ENCODE measurements at places on chromosomes 12 and 14.

- DNase-seq = no peak
These were observed 48.2 kb downstream of the CALM1 start for GRCh38 chr14:90445011-90445410.

DNA sequence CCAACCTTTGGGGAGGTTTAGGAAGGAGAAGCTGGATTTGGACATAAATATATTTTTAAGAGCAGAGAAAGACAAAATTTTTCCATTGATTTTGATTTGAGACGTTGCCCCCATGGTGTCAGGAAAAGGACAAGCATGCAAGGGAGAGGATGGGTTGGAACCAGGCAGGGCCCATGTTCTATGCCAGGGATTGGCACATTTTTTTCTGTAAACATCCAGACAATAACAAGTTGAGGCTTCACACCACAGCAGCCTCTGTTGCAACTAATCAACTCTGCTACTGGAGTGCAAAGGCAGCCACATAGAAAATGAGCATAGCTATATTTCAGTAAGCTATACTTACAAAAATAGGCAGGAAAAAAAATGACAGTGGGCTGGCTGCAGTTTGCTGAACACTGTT is 44.7 kb downstream of the NR1H4 start:
- DNase-seq = no peak

DNA sequence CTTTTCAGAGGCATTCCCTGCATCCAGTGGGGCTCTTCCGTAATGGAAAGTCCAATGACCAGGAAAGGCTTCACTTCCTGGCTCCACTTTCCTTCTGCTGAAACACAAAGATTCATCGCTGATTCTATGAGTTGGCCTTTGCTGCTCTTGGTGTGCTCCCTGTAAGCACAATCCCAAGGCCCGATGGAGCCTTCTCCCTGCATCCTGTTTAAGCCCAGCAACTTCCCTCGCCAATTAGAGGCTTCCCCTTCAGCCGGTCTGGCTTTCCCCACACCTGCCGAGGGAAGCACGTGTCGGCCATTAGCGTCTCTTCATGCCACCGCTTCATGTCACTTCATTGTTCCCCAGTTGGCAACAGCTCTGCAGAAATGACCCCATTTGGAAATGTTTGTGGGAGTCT is 693.9 kb downstream of the MED13L start:
- no peak for DNase-seq

- DNase-seq = no peak
These were observed 411.8 kb upstream of the MIS18BP1 start for GRCh38 chr14:45664668-45665356.

- no peak for DNase-seq
These were observed 3.8 kb downstream of the MARS1 start for GRCh38 chr12:57491393-57492280.

DNA sequence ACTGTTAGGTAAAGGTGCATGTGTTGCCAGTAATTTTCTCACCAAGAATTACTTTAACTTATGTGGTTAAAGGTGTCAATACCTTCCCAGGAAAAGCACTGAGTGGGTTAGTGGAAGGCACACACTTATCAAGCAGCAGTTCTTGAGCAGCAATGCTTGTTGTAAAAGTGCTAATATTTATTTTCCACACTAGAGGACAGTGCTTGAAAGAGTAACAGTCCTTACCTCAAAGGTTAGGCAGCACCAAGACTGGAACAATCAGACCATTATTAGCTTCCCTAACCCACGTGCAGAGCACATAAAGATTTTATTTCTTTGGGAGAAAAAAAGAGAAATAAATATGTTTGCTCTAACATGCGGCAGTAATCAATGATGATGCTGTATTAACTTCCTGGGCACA is 48.8 kb upstream of the KRR1 start:
- DNase-seq = no peak

- DNase-seq = peak; percentile 85
These were observed 10.0 kb upstream of the PKP2 start for GRCh38 chr12:32906399-32907165.

GRCh38 chr12:76556368-76556767 is 3.2 kb downstream of the OSBPL8 start:
- no peak for DNase-seq

DNA sequence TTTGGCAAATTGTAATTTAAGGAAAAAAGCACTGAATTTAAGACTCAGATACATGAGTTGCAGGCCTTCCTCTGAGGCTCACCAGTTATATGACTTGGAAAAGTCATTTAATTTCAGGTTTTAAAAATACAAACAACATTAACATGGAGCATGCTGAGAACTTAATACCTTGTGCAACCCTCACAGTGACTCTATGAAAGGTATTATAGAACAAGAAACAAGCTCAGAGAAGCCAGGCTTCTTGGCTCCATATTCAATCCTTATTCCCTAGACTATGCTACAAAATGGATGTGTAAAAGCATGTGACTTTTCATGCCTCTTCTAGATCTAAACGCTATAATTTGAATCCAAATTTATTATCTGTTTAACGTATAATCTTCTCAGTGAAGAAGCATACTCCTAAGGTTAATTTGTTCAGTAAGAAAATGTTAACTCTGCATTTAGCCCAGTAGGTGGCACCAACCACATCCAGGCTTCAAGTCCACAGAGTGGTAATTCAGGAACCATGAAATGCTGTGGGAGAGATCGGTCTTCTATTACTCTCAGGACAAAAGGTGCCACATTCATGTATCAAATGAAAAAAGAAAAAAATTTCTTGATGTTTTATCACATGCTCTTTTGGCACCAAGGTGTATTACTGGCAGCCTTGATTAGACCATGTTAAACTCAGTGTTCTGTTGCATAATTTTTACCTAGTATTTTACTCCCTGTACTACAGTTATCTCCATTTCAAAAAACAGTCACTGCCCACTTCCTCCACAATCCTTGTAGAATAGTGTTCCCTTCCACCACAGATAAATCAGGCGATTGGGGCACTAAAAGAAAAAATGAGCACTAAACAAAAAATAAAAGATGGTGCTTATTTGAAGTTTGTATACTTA is 9.3 kb downstream of the CCDC196 start:
- DNase-seq = peak; percentile 26

GRCh38 chr14:69399750-69400149 is 1.3 kb downstream of the SLC39A9 start:
- no peak for DNase-seq

- DNase-seq = no peak
These were observed 85.9 kb upstream of the PDE3A start for GRCh38 chr12:20282401-20282800.

DNA sequence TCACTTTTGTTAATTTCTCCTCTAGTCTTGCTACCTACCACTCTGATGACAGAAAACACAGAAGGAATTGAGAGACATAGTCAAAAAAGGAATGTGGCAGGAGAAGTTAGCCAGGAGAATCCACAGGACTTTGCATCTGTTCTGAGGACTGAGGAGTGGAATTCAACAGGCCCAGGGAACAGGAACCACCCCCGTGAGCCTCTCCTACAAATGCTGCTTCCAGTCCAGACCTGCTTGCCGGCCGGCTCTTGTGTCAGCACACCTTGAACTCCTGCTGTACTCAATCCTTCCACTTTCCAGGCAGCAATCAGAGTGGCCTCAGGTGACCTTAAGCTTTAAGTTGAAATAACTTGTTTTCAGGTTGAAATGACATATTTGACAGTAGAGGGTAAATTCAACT is 903.1 kb downstream of the BCL11B start:
- no peak for DNase-seq

DNA sequence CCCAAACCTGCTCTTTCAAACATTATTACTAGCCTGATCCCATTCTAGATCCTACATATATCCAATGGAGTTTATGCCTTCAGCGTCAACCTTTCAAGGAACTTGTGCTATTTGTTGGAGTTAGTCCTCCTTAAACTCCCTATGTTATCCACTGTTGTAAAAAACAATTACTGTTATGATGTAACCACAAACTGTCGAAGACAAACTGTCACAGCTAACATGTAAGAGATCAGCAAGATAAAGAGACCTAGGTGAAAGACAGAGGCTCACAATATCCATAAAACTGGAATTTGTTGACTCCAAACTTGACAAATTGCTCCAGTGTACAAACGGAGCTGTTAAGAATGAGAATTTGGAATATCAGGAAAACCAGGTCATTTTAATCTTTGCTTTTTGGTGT is 70.7 kb downstream of the CDK17 start:
- no peak for DNase-seq

- DNase-seq = no peak
These were observed 29.6 kb upstream of the NCOR2 start for GRCh38 chr12:124597041-124597440.

GRCh38 chr12:26396402-26396801 is 201.0 kb downstream of the SSPN start:
- DNase-seq = no peak

- DNase-seq = no peak
These were observed 114.8 kb upstream of the FGD4 start for GRCh38 chr12:32284561-32284960.

DNA sequence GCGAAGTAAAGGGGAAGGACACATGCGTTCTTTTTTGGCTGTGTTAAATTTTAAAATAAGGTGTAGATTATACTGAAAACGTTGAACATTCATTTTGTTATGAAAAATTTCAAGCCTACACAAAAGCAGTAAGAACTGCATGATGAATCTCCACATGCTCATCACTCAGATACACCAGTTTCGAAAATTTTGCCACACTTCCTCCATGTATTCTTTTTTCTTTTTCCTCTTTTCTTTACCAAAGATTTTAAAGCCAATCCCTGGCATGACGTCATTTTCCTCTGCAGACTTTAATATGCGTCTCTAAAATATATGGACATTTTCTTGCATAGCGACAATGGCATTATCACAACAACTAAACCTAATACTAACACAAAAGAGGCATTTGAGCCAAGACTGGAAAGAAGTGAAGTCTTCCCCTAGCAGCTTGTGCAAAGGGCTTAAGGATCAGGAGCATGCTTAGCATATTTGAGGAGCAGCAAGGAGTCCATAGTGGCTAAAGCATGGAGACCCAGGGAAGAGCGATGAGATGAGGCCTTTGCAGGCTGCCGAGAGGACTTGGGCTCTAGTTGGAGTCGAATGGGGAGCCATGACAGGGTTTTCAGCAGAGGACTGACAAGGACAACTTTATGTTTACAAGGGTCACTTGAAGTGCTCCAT is 111.9 kb downstream of the ERC1 start:
- DNase-seq = no peak

- no peak for DNase-seq
These were observed 24.3 kb downstream of the DACT1 start for GRCh38 chr14:58662018-58662417.

DNA sequence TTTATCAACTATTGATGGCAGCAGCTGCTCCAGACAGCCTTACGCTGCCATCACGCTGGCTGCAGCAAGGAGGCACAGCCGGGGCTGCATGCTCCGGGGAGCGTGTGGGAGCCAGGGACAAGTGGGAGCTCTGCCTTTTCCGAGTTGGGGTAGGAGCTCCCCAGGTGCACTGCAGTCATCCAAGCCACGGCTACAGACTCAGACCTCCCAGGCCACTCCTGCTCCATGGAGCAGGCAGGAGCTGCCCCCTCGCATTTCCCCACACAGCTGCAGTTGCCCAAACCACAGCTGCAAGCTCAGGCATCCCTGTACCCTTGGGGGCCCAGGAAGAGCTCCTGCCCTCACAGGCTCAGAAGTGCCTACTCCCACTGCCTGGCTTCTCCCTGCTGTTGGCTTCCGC is 184.7 kb downstream of the CPNE8 start:
- no peak for DNase-seq

DNA sequence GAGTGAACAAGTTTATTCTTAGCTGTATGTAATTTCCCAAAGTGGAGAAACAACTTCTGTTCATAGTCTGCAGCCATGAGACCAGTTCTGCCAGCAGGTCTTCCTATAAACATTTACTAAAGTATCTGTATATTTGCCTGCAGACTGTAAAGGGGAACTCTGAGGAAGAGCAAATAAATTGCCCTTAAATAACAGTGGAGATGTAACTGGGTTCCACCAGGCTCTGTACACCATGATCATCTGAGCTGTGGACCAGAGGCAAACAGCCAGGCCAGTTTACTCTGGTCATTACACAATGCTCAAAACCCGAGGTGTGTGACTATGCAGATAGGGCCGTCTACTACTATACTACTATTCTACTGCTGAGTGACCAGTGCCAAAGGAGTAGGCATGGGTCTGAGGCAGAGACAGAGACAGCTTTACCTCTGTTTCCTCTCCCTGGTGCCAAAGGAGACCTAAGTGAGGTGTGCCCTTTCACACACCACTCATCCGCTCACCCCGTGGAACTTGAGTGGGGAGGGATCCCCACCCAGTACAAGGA is 21.1 kb upstream of the CERS5 start:
- no peak for DNase-seq

- DNase-seq = peak; percentile 95
These were observed at the start of the genes CCDC92 and ZNF664 for GRCh38 chr12:123972457-123973401. Gene CCDC92 (minus strand): TSS chr12:123972831. CDS start chr12:123944305, 28,526 bp downstream. Gene ZNF664 (plus strand): TSS chr12:123973215. CDS start chr12:124012145, 38,930 bp downstream.

DNA sequence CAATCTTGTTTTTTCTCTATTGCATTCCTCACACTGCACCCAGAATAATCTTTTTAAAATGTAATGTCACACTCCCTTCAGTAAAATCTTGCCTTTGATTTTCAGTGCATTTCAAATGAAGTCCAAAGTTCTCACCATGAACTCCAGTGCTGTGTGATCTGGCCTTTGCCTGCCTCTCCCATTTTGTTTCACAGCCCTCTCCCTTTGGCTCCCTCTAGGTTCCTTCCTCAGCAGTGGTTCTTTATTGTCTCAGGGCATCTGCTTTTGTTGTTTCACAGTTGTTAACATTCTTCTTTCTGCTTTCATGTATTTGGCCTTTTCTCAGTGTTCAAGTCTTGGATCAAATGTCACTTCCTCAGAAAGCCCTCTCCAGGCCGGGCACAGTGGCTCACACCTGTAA is 84.5 kb upstream of the AMN1 start:
- no peak for DNase-seq

GRCh38 chr12:122976648-122976975 is 1.6 kb downstream of the OGFOD2 start:
- no peak for DNase-seq

DNA sequence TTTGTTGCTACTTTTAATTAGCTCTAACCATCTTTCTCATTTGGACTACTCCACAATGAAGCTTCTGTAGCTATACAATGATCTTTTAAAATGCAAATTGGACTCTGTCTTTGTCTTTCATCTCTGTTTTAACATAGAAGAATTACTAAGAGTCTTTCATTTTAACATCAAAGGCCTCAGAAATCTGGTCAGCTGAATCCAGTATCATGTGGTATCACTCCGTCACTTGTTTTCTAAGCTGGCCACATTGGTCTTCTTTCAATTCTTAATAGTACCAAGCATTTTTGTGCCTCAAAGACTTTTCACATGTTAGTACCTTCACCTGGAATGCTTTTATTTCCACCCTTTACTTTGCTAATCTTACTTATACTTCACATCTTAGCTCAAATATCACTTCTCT is 95.5 kb upstream of the SLC16A7 start:
- no peak for DNase-seq

- DNase-seq = no peak
These were observed 392.3 kb downstream of the TMEM121 start for GRCh38 chr14:105918496-105919262.

GRCh38 chr12:103758310-103759089 is 82.5 kb downstream of the NT5DC3 start:
- DNase-seq = no peak

GRCh38 chr12:70637303-70638085 is at the start of gene PTPRB:
Gene PTPRB (minus strand): TSS chr12:70637429. CDS start chr12:70637395, 34 bp downstream.
- DNase-seq = no peak

All from left colon (tissue), 2 donors.